ENCODE measurements at places on chromosomes 2 and 18.

GRCh38 chr2:21422050-21422449 is 298.3 kb downstream of the TDRD15 start:
- DNase-seq: no peak

DNA sequence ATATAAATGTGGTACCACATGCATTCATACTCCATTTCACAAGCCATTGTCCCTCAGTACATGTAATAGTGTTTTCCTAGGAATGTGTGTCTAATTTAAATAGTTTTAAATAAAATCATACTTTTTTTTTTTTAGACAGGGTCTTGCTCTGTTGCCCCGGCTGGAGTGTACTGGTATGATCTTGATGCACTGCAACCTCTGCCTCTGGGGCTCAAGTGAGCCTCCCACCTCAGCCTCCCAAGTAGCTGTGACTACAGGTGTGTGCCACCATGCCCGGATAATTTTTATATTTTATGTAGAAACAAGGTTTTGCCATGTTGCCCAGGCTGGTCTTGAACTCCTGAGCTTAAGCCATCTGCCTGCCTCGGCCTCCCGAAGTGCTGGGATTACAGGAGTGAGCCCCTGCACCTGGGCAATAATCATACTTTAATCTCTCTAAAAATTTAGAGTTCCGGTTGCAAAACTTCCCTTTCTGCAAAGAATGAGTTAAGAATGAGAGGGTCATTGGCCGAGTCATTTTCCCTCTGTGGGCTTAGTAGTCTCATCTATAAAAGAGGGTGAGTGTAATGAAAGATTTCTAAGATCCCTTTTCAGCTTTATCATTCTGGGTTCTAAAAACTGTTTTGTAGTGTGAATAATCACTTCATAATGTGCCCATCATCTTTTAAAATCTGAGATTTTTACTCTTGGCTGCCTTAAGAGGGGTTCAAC is 116.0 kb upstream of the PELI1 start:
- DNase-seq: no peak

GRCh38 chr2:161954103-161954502 is 119.9 kb downstream of the DPP4 start:
- DNase-seq: peak; percentile 18

- DNase-seq: no peak
These were observed 193.1 kb downstream of the SMAD2 start for GRCh38 chr18:47737198-47737830.

- DNase-seq: no peak
These were observed 207.6 kb upstream of the CCDC150 start for GRCh38 chr2:196431957-196432356.

- DNase-seq: no peak
These were observed 17.3 kb upstream of the PSD4 start for GRCh38 chr2:113156278-113157117.

DNA sequence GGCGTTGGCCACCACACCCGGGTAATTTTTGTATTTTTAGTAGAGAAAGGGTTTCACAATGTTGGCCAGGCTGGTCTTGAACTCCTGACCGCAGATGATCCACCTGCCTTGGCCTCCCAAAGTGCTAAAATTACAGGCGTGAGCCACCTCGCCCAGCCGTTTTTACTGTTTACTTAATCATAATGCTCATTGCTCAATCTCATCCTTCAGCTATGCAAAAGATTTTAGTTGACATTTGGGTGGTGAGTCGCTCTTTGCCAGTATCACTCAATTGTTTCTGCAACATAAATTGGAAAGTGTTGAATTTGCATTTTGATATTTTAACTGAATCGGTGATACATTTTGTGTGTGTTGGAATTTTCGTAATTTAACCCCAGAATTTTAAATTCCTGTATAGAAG is 7.8 kb upstream of the ZNF532 start:
- no peak for DNase-seq

DNA sequence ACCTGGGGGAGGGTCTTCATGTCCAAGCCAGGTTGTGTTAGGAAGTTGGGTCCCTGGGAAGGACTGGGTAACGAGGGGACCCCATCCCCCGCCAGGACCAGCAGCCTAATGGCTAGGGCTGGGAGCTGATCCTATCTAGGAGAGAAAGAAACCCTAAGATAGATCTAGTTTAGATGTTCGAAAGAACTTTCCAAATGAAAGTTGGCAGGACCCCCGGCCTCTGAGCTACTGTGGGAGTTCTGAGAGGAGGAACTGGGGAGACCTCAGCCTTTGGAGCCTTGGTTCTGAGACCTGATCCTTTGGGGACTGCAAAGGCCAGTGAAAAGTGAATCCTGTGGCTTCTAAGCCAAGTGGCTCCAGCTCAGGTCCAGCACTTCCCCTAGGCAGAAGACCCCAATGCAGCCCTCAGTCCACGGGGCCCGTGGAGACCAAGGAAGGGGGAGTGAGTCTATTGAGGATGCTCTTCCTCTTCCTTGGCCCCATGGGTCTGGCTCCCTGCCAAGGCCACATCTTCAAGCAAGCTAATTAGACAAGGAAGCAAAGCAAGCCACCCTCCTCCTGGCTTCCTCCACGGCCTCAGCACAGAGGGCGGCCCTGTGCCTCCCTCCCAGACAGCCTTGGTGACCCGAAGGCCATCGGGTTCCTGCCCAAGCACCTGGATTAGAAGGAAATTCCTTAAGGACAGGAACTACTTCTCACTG is 23.5 kb downstream of the CCT7 start:
- no peak for DNase-seq

GRCh38 chr2:46339676-46340459 is 42.7 kb downstream of the EPAS1 start:
- no peak for DNase-seq

DNA sequence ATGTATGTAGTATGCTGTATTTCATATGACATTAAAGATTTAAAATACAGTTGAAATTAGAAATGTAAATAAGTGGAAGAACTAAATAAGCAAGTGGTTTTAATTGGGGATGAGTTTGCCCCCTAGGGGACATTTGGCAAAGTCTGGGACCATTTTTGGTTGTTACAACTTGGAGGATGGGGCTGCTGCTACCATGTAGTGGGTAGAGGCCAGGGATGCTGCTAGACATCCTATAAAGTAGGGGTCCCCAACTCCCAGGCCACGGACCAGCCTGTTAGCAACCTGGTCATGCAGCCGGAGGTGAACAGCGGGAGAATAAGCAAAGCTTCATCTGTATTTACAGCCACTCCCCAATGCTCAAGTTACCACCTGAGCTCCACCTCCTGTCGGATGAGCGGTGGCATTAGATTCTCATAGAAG is 27.9 kb upstream of the ASNSD1 start:
- DNase-seq: no peak

DNA sequence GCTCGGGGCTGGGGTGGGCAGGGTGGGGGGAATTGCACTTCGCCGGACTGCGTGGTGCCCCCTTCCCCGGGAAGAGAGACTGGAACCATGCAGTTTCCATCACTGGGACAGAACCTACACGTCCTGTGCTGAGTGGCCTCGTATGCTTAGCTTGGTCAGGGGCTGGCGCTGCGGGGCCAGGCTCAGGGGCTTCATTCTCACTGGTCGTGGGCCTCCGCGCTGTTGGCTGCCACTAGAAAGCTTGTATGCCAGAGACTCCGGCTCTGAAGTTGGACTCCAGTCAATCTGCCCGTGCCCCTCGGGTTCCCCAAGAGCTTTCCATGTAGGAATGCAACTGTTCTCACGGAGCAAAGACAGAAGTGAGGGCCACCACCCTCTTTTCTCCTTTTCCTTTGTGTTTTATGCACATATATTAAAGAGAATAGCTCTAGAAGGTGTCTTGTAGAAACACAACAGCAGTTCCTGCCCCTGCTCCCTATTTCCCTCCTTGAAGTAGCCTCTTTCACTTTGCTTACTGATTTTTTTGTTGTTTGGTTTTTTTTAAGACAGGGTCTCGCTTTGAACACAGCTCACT is 64.0 kb upstream of the YWHAQ start:
- no peak for DNase-seq

Measured in skeletal muscle cell (primary cell).